ENCODE measurements at places on chromosomes 6 and 20.

GRCh38 chr6:150142097-150142669, 661 bp upstream of the PPP1R14C start:
- DNase-seq: no peak

- no peak for DNase-seq
Observed at GRCh38 chr6:154298297-154298696, 58.3 kb downstream of the IPCEF1 start.

DNA sequence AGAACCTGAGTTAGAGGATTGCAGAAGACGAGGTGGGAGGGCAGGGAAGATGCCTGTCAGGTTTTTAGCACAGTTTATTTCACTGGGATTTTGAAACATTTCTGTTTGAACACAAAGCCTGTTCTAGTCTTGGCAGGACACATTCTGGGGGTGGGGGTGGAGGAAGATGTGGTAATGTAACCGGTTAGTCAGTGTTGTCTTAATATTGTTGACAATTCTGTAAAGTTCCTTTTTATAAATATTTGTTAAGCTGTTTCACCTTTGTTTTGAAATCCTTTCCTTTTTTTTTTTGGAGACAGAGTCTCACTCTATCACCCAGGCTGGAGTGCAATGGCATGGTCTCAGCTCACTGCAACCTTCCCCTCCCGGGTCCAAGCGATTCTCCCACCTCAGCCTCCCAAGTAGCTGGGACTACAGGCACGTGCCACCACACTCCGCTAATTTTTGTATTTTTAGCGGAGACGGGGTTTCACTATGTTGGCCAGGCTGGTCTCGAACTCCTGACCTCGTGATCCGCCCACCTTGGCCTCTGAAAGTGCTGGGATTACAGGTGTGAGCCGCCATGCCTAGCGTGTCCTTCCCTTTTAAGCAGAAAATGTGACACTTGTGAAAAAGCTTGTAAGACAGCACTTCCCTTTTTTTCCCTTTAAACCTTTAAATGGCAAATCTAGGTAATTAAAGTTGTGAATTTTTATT, 20.2 kb downstream of the SLC9A8 start:
- DNase-seq: no peak

DNA sequence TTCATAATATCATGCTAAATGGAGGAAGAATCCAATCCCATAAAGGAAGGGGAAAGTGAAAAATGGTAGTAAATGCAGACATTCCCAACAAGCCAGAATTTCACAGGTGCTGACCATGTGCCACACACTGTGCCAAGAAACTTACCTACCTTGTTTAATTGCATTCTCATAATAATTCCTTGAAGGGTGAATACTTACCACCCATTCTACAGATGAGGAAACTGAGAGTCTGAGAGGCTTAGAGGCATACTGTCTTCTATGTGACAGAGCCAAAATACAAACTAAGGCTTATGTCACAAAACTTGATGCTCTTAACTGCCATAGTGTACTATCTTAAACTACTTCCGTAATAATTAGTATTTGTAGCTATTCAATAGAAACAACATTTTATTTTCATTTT, 454.7 kb downstream of the UTRN start:
- DNase-seq: no peak

- DNase-seq: no peak
Observed at GRCh38 chr6:96907498-96907897, 9.8 kb upstream of the NDUFAF4 start.

- DNase-seq: no peak
Observed at GRCh38 chr20:24379484-24379927, 89.9 kb upstream of the SYNDIG1 start.

DNA sequence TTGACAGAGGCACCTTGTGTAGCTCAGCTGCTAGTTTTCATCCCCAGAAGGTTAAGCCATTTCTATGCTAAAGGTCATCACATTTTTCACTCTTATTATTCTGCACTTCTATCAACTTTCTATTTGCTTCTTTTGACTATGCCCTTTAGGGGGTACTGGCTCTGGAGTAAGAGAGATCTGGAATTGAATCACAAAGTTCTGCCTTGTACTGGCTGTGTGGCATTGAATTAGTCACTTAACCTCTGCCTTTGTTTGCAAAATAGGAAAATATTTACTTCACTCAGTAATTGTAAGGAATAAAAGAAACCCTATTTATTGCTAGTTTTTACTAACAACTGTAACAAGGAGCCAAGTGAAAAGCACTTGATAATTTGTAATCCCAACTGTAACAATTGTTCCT, 56.8 kb upstream of the MTRF1L start:
- DNase-seq: no peak

DNA sequence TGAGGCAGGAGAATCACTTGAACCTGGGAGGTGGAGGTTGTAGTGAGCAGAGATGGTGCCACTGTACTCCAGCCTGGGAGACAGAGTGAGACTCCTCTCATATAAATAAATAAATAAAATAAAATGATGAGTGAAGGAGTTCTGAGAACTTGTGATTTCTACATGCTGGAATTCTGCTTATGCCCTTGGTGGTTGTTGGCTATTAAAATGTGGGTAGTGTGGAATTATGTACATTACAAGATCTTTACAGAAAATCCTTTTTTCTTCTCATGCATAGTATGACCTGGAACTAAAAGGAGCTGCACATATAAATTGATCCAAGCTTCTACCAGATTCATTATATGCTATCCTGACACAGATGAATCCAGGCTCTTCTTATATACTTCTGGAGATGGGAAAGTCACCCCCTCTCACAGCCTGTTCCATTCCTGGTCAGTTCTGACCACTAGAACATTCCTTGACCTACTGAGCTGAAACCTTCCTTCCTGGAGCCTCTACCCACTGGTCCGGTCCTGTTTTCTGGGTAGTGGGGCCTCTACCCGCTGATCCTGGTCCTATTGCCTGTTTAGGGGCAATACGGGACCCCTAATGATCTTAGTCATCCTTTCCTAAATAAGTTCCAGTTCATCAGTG, 37.7 kb upstream of the TAF8 start:
- DNase-seq: no peak

DNA sequence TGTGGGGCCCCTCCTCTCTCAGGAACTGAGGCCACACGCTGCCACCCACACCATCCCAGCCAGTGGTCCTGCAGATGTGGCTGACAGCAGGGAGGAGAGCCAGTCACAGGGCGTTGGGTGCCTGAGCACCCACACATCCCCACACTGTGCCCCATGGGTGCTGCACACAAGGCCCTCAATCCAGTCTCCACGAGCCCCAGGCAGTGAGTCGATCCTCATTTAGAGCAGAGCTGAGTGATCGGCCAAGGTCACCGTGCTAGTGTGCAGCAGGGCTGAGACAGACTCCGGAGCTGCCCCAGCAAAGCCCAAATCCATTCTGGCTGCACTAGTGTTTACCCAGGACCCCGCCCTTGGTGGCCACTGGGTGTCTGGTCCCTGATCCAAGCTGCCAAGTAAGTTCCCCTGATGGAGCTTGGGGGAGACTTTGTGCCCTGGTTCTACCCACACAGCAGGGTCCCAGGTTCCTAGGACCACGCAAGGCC, 9.0 kb downstream of the C20orf203 start:
- DNase-seq: no peak

DNA sequence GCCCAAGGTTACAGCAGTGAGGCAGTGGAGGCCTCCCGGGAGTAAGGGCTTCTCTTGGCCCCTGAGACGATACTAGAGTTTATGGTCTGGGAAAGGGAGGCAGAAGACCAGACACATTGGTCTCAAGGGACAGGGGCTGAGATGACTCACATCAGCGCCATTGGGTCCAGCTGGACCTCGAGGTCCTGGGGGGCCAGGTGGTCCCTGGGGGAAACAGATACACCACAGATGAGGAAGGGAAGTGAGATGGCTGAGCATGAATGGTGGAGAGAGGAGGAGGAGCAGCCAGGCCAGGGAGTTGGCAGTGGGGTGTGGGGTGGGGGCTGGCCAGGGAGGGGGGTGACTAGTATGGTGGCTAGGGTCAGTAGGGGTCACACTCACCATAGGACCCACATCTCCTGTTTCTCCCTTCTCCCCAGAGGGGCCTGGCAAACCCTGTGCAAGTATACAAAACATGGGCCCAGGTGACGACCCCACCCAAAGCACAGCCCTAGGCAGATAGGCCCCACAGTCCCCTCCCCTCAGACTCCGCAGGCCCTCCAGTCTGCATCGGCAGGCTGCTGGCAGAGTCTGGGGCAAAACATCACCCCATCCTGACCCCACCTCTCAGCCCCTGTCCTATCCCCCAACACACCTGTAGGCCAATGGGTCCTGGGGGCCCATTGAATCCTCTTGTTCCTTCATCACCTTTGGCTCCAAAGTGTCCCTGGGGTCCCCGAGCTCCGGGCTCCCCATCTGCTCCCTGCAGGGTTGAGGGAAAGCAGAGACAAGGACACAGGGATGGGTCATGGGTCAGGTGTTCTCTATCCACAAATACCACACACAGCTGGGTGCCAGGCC, 21.9 kb downstream of the COL11A2 start:
- no peak for DNase-seq

- no peak for DNase-seq
Observed at GRCh38 chr6:145204301-145204700, 531.0 kb downstream of the EPM2A start.

DNA sequence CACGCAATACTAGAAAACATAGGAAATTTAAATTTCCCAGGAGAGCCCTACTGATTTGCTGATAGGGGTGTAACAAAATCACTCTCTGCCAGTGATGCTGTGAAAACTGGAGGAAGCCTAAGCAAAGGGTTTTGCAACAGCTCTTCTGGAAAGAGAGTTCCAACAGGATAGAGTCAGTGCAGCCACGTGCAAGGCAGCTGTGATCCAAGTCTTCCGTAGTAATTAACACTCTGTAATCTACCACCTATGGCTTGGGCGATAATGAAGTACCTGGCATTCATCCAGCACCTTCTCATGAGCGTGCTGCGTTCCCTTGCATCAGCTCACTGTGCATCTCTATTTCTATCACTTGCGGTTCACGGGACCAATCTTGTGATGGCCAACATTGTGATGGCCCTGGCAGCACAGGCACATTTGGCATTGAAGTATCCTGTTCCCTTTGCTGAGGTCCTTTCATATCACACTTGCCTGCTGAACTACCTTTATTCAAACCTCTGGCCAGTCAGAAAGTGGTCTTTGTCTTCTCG, 48.2 kb downstream of the IRF4 start:
- DNase-seq: no peak

DNA sequence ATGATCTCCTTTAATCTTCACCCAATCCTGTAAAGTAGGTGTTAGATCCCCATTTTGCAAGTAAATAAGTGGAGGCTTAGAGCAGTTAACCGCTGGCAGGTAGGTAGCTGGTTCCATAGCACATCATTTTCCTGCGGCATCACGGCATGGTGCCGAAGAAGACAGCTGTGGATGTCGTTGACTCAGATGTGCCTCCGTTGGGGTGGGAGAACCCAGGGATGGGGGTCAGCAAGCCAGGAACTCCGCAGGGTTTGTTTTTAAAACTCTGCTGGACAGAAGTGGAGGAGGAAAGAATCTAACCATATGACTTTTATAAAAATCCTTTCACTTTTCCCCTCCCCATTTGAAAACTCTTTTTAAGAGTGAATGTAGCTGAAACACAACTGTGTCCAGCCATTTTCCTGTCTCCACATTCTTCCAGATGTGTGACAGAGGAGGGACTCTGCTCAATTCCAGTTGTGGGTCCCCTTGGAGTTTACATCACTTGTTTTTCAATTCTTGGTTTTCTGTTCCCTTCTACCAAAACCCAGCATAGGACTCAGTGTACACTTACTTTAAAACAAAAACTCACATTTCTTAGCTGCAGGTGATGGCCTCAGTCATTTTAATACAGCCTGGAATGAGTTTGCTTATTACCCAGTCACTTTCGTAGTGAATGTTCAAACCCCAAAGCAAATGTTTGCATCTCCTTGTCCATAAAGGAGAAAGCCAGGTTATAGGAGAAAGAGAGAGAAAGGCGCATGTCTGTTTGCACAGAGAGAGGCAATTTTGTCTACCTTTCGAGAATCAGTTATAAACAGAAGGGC, 27.6 kb upstream of the PI16 start:
- DNase-seq: no peak

Measured in stimulated activated CD8-positive, alpha-beta memory T cell treated with anti-CD3 and anti-CD28 coated beads, Interleukin-2, amount 100 ng/mL, for 1 hour (primary cell).